CD4-positive, alpha-beta T cell treated with Interferon alpha-2 for 1 hour (primary cell): ENCODE measurements at places on chromosomes 1 and 21.

GRCh38 chr1:9438431-9439073, 100.7 kb upstream of the SLC25A33 start:
- DNase-seq = no peak

GRCh38 chr1:90012300-90012699, 17.4 kb downstream of the ZNF326 start:
- DNase-seq = no peak

- no peak for DNase-seq
Measured at GRCh38 chr1:3405974-3406867, 48.2 kb upstream of the ARHGEF16 start.

DNA sequence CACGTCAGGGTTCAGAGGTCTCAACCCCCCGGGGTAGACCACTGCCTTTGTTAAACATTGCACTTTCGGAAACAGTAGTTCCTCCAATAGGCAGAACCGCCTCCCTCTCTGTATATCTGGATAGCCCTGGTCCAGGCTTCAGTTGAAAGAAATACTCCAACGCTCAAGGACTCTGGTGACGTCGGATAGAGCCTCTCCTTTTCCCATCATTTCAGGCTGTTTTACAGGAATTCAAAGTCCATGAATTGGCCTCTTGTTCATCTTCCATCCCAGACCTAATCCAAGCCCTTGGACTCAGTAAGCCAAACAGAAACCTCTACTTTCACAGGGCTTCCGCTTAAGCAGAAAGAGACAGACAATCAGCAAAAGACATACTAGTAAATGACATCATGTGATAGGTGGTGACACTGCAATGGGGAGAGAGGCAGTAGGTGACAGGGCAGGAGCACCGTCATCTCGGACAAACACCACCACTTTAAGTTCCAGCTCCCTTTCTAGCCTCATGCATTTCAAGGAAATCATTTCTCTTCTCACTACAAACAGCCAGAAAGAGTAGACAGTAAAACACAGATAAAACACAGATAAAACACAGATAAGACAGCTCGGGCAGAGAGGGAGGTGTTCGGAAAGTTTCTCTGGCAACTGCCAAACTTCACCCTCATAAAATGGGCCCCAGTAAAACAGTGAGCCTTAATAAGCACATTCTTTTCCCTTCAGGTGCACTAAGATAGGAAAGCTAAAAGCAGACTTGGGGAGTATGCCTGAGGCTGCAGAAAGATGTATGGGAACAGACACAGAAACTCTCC, 2.3 kb upstream of the PLA2G2A start:
- no peak for DNase-seq

DNA sequence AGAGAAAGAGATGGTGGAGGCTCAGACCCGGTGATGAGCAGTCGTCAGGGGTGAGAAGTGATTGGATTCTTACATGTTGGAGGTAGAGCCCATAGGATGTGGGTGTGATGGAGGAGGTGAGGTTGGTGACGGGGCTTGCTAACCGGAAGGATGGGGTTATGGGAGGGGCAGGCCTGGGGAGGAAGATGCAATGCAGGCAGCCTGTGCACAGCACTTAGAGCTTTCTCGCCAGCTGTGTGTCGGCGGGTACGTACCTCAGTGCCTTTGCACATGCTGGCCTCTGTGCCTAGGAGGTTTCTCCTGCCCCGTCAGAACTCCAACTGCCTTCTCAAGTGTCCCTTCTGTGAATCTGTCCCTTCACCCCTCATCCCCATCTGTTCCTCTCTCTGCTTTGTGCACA, 2.9 kb upstream of the BSND start:
- DNase-seq = peak; percentile 25

GRCh38 chr1:2407991-2408275, 4.4 kb downstream of the PEX10 start:
- no peak for DNase-seq

DNA sequence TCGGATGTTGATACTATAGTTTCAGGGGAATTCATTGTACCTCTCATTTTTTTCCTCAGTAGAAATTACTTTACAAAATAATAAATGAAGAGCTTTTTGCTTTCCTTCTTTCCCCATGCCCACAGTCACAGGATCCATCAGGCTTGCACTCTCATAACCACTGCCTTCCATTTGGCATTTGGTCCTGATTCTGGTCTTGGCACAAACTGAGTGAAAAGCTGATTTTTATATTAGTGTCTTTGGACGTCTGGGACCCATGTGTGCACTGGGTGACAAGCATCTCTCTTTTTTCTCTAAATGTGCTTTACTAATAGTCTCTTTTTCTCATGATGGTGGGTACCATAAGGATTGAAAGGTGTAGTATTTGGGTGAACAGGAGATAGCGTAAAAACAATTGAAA, 2.8 kb downstream of the ELAVL4 start:
- DNase-seq = no peak

DNA sequence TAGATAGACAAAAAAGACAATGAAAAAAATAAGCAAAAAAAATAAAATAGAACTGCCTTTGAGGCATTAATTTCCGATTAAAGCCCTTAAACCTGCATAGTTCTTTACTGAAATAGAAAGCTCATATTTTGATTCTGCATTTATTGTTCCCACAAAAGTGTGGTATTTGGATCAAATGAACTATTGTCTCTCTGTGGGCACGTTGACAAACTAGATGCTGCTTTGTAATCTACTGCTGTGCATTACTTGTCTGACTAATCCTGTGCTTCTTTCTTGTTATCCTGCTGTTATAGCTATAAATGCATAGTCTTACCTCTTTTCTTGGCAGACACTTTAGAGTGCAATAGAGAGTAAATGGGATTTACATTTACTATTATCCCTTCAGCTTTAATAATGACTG, 31.4 kb upstream of the SLC35D1 start:
- no peak for DNase-seq

DNA sequence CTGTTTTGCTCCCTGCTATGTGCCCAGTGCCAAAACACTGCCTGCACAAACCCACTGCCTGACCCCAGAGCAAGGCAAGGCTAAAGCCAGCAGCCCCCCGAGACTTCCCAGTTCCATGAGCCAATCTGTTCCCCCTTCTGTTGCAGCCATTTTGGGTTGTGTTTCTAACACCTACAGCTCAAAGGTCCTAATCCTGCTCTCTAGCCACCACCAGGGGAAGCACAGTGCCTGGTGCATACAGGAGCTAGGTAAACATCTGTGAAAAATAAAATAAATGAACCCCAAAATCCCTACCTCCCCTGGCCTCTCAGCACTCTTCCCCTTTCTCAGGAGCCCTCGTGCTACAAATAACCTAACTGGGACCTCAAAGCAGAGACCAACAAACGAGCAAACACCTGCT, 190.2 kb downstream of the MATN1 start:
- DNase-seq = no peak

DNA sequence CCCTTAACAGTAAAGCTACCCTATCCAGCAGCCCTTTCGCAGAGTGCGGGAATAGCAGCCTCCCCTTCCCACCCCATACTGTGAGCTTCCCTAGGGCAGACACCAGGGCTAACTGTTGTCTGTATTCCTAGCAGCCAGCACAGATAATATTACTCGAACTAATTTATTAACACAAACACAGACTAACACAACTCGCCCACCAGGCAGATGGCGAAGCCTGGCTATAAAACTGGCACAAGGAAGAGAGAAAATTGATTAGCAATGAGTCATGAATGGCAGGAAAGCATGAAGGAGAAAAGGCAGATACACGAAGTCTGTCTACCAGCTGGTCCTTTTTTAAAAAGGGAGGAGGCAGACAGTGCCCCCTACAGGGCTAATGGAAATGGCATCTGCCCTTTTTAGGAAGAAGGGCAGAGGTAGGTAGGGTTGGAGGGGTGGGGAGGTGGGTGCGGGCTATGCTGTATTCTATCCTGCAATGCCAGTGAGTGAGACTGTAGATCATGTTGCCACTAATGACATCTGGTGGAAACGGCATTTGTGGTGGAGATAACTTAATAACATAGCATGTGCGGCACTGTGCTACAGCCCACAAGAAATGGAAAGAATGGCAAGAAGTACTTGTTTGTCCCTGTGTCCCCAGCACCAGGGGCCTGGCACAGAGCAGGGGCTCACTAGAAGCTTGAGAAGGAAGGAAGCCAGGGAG, 30.6 kb upstream of the CTPS1 start:
- DNase-seq = peak; percentile 33

DNA sequence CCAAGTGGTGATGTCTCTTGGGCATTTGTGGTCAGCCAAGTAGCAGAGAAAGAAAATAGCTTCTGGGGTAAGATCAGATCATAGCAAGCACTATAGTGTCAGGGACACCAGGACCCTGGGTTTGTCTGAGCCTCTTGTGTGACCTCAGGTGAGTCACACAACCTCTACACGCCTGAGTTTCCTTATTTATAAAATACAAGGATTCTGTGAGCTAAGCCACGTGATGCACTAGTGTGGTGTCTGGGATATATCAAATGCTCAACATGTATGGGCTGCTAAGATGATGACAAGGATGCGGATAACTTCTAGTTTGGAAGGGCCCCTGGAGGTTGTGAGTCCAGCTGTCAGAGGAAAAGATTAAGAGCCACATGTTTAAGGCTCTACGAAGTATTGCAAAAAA, 24.5 kb upstream of the ZNF436 start:
- DNase-seq = no peak

- no peak for DNase-seq
Measured at GRCh38 chr1:209023790-209024189, 559.7 kb upstream of the CAMK1G start.

GRCh38 chr1:33149453-33150190, 32.2 kb downstream of the TRIM62 start:
- no peak for DNase-seq

DNA sequence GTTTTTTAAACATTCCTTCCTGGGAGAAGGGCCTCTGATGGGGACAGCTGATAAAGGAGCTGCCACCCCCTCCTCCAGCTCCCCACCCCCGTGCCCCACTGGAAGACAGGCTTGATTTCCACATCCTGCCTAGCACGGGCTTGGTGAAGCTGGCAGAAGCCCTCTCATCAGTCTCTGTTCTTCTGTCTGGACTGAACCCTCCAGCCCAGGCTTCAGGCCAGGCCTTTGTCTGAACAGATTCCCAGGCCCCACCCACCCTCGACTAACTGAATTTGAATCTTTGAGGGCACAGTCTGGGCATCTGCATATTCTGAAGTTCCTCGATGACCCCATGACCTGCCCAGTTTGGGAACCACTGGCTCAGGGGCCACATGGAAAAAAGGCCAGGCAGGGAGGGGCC, 75.3 kb downstream of the CD58 start:
- DNase-seq = no peak

DNA sequence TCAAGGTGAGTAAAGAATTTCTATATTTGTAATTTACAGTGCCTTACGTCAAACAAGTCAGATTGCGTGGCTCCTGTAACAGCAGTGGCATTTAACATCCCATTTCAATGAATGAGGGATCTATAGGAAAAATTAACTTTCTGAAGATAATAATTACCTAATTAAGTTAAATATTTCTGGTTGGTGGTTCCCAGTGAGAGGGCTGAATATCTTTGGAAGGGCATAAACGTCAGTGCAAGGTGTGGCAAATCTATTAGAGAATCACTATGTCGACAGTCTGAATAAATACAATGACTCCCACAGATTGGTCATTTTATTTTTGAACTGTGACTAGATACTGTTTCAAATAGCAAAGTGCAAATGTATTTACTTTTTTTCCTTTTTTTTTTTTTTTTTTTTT, 80.0 kb downstream of the S1PR1 start:
- no peak for DNase-seq

GRCh38 chr1:17365293-17365692, 6.7 kb upstream of the PADI6 start:
- DNase-seq = peak; percentile 3

- DNase-seq = no peak
Measured at GRCh38 chr1:34715139-34715538, 39.7 kb upstream of the GJB5 start.

GRCh38 chr1:3312310-3312897, 142.1 kb upstream of the ARHGEF16 start:
- DNase-seq = no peak

- peak; percentile 32 for DNase-seq
Measured at GRCh38 chr1:186511761-186512637, 51.1 kb upstream of the PDC start.

- DNase-seq = no peak
Measured at GRCh38 chr1:220487297-220487820, 40.6 kb upstream of the MARK1 start.

DNA sequence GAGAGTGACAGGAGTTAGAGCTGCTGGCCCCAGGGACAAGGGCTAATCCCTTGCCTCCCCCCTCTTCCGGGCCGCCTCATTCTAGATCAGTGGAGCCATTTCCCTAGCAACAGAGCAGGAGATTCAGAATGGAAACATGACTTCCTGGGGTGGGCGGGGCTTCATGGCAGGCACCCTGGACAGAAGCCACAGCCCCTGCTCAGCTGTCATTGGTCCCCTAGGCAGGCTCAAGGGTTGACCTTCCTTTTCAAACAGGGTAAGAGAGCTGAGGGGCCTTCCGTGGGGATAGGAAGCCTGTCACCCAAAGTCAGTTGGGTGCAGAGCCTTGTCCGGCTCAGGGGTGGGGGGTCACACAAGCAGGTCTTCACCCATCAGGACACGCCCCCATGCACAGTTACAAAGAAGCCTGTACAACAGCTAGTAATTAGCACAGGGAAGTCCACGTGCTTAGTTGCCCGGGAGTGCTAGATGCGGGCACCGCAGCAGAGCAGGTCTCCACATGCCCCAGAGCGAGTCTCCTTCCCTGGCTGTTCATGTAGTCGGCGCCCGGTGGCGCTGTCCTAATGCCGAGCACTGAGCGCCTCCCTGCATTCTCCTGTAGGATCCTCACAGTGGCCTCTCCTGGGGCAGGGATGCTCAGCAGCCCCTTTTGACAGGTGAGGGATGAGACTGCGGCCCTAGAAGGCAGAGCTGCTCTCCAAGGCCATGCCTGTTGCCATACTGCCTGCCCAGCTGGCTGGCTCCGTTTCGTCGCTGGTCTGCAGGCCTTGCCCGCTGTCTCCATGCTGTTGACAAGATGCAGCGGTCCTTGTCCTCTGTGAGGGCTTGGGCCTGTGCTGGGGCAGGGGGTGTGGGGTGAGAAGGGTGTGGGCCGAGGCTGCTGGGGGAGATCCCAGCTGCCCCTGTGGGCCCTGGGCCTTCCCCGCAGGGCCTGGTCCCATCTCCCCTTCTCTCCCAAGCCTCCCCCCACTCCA, 5.1 kb downstream of the TMEM201 start:
- peak; percentile 67 for DNase-seq
